ENCODE measurements at places on chromosomes 6 and 20.

GRCh38 chr20:15986690-15987089 is 586.6 kb downstream of the KIF16B start:
- no peak for DNase-seq

- DNase-seq = peak; percentile 89
Observed at GRCh38 chr20:36472637-36473090, 68.7 kb upstream of the MYL9 start.

DNA sequence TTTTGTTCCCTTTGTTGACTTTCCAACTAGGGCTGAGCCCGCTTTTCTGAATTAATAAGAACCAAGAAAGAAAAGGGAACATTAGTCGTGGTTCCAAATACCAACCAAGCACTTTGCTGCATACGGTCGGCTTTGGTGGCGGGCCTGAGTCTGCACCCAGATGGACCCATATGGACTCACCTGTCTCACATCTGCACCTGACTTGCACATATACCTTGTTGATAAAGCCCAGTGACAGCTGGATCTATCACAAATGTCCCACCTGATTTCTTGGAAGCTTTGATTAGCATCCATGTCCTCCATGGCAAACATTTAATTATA is 39.0 kb downstream of the TPD52L1 start:
- DNase-seq = no peak

DNA sequence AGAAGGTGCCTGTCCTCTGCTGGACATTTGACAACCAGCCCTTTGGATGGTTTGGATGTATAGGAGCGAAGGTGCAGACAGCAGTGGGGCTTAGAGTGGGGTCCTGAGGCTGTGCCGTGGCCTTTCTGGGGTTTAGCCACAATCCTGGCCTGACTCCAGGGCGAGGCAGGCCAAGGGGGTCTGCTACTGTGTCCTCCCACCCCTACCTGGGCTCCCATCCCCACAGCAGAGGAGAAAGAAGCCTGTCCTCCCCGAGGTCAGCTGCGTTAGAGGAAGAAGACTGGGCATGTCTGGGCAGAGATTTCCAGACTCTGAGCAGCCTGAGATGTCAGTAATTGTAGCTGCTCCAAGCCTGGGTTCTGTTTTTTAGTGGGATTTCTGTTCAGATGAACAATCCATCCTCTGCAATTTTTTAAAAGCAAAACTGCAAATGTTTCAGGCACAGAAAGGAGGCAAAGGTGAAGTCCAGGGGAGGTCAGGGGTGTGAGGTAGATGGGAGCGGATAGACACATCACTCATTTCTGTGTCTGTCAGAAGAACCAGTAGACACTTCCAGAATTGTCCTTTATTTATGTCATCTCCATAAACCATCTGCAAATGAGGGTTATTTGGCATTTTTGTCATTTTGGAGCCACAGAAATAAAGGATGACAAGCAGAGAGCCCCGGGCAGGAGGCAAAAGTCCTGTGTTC is 1.3 kb upstream of the CDKN1A start:
- no peak for DNase-seq

- DNase-seq = no peak
Observed at GRCh38 chr6:97195117-97195516, 87.9 kb downstream of the MMS22L start.

- no peak for DNase-seq
Observed at GRCh38 chr6:3456395-3456897, 404 bp downstream of the SLC22A23 start.

GRCh38 chr6:12909833-12910232 is 193.3 kb downstream of the PHACTR1 start:
- no peak for DNase-seq

DNA sequence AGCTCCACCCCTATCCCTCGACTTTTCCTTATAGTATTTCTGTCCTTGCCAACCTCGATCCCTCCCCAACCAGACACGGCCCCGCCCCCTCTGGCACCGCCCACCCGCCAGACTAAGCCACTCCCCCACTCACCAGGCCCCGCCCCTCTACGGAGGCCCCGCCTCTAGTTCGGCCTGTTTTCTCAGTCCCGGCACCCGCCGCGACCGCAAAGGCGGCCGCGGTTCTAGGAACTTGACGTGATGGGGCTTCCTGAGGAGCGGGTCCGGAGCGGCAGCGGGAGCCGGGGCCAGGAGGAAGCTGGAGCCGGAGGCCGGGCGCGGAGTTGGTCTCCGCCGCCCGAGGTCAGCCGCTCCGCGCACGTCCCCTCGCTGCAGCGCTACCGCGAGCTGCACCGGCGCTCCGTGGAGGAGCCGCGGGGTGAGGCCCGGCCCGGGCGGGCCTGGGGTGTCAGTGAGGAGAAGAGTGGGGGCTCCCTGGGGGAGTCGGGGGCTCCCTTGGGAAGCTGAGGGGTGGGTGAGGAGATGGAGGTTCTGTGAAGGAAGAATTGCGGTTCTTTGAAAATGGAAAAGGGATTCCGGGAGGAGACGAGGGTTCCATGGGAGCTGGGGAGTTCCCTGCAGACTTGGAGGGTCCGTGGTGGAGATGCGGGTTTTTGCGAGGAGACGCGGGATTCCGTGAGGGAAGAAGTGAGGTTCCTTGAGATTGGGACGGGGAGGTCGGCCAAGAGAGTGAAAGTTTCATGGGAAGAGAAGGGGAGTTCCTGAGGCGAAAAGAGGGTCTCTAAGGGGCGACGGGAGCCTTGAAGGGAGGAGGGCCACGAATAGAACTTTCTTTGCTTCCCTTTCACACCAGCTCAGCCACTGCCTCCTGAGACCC is at the start of gene ACSS2:
Gene ACSS2 (plus strand): TSS at position 207 of the 877 bp plus-strand sequence. CDS start 34 bp downstream, at position 241.
- no peak for DNase-seq

DNA sequence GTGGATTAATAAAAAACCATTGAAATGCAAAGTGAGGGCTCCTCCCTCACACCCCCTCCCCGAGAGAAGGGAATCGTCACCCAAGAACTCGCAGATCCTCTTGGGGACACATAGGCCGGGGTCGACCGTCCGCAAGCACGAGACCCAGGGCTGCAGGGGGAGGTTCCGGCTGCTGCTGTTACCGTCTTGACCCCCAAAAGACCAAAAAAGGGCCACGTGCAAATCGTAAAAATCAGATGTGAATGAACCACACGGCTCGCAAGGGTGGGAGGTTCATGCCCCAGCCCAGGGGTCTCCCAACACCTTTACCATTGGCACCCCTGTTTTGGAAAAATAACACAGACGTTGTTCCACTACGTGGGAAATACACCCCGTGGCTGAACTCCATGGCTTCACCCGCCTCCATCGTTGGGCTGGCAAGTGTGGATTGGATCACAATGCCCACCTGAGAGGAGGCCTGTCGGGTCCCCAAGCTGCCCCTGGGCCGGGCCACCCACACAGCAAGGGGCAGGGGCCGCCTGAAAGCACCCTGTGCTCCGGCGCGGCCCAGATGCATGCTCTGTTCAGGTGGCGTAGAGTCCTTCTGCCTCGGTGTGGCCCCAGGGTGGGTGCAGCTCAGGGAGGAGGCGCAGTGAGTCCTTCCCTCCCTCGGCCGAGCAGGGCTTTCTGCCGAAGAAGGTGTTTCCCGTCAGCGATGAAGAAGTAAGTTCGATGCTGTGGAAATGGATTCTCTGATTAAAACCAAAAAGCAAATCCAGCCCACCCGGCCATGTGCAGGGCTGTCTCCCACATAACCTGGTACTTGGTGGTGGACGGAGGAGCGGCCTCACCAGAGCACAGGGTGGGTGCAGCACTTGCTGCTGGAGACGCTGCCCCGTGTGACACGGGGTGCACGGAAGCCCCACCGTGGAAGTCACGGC is 85.0 kb downstream of the YTHDF1 start:
- no peak for DNase-seq

All from T47D (cell line).